ENCODE measurements at places on chromosomes 11 and 22.

GRCh38 chr11:76918941-76919386 is 58.2 kb downstream of the ACER3 start:
- peak; percentile 11 for DNase-seq

GRCh38 chr11:70402016-70402415 is 3.7 kb downstream of the CTTN start:
- no peak for DNase-seq

GRCh38 chr11:132463295-132464002 is 1068.9 kb downstream of the OPCML start:
- no peak for DNase-seq

- no peak for DNase-seq
Measured at GRCh38 chr22:37396488-37397084, 30.7 kb downstream of the ELFN2 start.

DNA sequence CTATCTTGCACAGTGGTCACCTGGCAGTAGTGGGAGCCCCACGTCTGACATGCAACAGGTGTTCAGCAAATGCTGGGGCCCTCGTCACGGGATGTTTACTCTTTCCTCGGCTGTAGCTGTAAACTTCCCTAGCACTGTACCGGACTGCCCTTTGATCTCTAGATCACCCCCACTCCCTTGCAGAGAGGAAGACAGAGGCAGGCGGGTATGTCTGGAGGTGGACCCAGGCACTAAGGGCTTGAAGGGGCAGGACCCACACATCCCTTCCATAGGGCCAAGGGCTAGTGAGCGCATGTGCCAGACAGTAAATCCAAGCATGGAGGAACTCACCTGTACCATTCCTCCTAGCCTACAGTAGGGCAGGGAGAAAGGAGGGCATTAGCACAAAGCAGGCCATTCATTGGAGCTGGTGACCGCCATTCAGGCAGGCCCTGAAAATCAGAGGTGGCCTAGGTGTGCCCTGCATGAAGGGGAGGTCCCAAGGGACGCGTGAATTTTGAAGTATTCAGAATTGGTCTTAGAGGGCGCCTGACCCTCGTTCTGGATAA is 1.9 kb upstream of the SMTN start:
- no peak for DNase-seq

DNA sequence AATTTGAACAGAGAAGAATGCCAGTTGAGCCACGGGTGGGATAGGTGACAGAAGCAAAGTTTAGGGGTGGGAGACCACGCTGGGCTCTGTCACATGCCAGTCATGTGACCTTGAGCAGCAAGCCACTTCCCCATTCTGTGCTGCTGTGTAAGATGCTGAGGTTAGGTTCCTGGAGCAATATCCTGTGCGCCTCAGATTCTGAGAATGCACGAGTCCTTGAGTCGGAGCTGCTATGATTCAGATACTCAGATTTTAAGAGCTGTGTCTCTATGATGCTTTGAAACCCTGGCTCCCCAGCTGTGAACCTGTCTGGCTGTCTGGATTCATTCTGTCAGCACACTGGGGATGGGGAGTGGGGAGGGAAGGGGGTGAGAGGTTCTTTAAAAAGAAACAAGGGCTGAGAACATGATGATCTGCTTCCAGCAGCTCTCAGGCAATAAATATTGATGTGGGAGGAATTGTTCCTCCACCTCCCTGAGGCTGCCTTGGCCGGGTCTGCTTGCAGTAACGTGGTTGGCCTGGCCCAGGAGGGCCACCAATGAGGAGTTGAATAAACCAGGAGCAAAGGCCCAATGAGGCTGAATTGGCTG is 24.0 kb downstream of the SLCO2B1 start:
- peak; percentile 52 for DNase-seq

DNA sequence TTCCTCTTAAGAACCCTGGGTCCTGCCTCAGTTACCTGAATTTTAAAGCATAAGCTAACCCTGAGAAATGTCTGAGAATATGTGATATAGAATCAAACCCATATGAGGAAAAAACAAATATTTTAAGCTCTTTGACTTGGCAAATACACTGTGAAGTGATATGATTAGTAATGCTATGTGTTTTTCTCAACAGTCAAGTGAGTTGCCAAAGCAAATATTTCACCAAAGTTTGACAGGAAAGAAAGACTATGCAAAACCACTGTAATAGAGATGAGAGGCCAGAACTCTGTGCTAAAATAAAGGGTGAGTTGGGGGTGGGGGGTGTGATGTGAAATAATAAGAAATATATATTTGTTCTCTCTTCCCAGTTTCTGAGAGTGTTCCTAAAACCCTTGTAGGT is 613.5 kb upstream of the CCDC179 start:
- DNase-seq, result no peak

Measured in activated CD4-positive, alpha-beta memory T cell treated with anti-CD3 and anti-CD28 coated beads for 36 hours (primary cell).